Bronchial epithelial cell (primary cell): ENCODE measurements at places on chromosomes 16 and 17.

GRCh38 chr17:32849879-32850278, 27.0 kb downstream of the MYO1D start:
- no peak for DNase-seq

- DNase-seq = no peak
These were observed 68.0 kb downstream of the ZFHX3 start for GRCh38 chr16:72979974-72980373.

DNA sequence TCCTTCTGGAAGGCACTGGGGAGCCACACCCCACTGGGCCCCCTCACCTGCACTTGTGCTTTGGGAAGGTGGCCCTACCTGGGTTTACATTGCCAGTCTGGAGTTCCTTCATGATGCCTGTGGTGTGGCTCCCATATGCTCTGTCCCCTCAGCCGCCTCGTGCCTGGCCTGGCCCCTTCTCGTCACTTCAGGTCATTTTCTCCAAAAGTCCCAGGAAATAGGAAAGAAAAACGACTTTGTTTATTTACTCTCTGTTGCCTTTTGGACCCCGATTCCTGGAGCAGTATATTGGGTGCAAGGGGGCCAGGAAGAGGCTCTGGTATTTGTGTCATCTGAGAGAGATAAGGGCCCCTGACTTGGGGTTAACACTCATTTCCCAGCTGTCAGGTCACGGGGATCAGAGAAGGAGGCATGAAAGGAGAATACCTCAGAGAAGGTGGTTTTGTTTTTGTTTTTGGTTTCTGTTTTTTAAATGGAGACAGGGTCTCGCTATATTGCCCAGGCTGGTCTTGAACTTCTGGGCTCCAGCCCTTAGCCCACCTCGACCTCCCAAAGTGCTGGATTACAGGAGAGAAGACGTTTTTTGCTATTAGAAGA, 4.7 kb downstream of the SOCS3 start:
- no peak for DNase-seq

DNA sequence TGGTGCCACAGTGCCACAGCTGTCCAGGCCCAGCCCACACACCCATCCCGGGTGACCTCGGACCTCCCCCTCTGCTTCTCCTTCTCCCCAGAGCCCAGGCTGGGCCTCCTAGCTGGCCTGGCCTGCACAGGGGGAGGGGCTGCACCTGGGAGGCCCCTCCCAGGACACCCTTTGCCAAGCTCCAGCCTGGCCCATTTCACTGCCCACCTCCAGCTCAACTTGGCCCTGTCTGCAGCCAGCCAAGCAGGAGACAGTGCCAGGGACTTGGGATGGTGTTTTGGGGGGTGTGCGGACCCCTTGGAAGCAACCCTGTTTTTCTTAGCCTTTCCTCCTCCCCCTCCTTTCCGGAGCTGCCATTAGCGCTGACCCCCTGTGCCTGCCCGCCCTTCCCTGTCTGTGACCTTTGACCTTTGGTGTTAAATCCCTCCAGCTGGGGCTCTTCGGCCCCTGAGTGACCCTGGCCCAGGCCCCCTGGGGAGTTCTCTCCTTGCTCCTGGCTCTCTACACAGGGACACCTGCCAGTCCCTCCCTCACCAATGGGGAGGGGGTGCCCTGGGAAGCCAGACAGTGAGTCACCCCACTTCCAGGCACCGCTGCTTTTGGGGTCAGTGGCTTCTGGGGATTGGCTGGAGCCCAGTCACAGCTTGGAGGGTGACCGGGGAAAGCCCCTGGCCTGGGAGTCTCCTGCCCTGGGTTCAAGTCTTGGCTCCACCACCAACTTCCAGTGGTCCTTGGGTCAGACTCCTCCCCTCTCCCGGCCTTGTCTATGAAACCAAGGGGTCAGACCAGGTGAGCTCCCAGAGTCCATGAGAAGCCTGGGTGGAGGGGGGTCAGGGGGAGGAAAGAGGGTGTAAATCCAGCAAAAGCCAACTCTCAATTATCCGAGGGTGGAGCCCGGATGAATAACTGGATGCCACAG, 1.9 kb downstream of the GLIS2 start:
- no peak for DNase-seq

DNA sequence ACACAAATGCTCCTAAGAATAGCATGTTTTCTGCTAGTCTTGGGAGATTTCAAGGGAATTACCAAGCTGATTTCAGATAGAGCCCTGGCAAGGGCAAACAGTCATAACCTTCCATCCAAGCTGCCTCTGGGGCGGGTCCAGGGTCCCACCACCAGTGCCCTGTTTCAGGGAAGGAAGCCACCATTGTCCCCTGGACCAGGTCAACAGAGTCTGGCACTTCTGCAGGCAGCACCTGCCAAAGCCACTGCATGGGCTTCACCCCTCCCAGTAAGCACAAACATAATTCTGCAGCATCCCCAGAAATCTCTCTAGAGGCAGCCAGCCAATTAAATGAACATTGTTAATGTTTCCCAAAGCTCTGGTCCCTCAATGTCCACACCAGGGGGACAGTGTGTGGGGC, 143.0 kb downstream of the SALL1 start:
- no peak for DNase-seq

DNA sequence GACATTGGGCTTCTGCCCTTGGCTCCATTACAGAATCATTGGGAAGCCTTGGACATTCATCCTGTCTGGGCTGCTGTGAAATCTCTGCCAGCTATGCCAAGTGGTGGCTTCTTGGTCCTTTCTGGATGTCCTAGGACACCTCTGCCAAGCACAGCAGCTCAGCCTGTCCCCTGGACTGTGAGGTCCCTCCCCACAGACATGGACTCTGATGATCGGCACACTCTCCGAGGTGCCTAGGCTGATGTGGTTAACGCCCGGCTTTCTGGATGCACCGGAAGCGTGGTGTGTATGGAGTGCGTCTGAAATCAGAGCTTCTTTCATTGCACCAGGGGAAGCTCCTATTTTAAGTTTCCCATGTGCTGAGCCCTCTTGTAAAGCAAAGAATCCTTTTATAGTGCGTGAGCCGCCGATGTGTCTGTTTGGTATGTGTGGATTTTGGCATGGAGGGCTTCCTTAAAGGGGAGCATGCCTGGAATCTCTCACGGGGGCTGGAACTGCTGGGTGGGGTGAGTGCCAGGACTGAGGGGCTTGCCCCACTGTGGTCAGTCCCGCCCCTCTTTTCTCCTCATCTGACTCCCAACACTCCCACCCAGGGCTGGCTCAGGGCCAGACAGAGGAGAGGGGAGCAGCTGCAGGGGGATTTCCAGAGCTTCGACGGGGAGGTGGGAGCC, 7.0 kb upstream of the ARHGAP23 start:
- DNase-seq = no peak

GRCh38 chr16:51834794-51835193, 683.7 kb upstream of the SALL1 start:
- no peak for DNase-seq
